ENCODE measurements at places on chromosomes 6 and 20.

DNA sequence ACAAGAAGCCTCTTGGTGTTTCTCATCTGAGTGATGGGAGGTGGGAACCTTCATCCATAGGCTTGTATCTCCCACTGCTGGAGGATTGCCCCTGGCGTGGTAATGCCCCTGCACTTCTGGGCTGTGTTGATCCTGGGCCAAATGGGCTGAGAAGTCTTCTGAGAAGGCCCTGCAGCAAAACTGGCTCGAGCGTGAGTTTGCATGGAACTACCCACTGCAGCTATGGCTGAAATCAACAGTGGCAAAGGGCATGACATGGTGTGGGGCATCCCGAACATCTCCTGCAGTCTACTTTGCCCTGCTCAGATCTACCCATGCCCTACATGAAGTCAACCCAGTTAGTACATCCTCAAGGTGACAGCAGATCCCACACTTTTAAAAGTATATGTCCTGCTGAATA, 130.6 kb downstream of the NRN1 start:
- H3K27me3 ChIP-seq: no peaks in the 10 kb centered on the region
- H3K4me3 ChIP-seq: no peak overlapping the region
- no peak for DNase-seq
- no peak overlapping the region for H3K27ac ChIP-seq
- peaks cover under 1% of the 10 kb centered on the region for H3K36me3 ChIP-seq

DNA sequence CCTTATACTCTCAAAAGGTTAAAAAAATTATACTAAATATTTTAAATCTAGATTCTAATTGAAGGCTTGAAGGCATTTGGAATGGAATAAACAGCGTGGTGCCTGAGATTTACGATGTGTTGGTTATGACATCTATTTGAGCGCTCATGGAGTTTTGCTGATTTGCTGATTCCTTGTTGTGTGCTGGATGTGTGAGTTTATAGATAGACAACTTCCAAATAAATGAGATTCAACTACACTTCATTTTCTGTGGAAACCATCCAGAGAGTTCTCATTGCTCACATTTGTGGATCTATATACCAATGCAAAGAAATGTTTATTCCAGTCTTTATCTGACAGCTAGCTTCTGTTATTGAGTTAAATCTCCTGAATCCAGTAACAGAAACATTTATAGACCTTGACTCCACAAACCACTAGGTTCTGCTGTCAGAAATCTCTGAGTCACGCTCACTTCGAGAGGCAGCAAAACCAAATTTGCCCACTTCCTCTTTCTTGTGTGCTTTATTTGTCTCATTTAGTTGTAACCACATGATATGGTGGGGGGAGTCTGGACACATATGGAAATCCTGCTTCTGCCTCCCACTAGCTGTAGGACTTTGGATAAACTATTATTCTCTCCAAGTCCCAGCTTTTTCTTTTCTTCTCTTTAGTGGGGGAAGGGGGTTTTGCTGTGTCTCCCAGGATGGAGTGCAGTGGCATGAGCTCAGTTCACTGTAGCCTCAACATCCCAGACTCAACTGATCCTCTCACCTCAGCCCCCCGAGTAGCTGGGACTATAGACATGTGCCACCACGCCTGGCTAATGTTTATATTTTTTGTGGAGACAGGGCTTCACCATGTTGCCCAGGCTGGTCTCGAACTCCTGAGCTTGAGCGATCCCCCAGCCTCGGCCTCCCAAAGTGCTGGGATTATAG, 54.5 kb downstream of the IPCEF1 start:
- H3K4me1 ChIP-seq: peaks cover 21% of the 10 kb centered on the region
- DNase-seq: no peak
- no peaks in the 10 kb centered on the region for H3K36me3 ChIP-seq
- H3K27ac ChIP-seq: no peak overlapping the region
- peaks cover 8% of the 10 kb centered on the region for H3K27me3 ChIP-seq

DNA sequence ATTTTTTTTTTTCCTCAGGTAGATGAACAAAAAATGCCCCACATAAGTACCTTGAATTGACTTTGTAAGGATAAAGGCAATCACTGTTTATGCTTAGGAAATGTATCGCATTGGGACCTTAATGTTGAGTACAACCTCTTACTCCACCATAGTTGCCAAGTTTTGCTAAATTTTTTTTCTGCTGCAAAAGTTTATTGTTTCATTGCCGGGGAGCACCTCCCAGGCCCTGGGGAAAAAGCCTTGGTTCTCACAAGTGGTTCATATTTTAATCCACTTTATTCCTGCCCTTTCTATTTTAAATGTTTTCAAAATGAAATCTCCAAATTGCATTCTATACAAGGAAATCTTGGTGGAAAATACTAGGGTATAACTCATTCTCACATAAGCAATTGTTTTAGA, 52.3 kb upstream of the UTRN start:
- H3K4me1 ChIP-seq: no peaks in the 10 kb centered on the region
- H3K27ac ChIP-seq: no peak overlapping the region
- no peak overlapping the region for H3K4me3 ChIP-seq
- no peak for DNase-seq
- H3K36me3 ChIP-seq: no peaks in the 10 kb centered on the region
- no peaks in the 10 kb centered on the region for H3K27me3 ChIP-seq

- no peaks in the 10 kb centered on the region for H3K4me1 ChIP-seq
- no peak overlapping the region for H3K4me3 ChIP-seq
- no peaks in the 10 kb centered on the region for H3K36me3 ChIP-seq
- H3K27ac ChIP-seq: no peak overlapping the region
Observed at GRCh38 chr6:99305021-99305554, 44.4 kb downstream of the FAXC start.

DNA sequence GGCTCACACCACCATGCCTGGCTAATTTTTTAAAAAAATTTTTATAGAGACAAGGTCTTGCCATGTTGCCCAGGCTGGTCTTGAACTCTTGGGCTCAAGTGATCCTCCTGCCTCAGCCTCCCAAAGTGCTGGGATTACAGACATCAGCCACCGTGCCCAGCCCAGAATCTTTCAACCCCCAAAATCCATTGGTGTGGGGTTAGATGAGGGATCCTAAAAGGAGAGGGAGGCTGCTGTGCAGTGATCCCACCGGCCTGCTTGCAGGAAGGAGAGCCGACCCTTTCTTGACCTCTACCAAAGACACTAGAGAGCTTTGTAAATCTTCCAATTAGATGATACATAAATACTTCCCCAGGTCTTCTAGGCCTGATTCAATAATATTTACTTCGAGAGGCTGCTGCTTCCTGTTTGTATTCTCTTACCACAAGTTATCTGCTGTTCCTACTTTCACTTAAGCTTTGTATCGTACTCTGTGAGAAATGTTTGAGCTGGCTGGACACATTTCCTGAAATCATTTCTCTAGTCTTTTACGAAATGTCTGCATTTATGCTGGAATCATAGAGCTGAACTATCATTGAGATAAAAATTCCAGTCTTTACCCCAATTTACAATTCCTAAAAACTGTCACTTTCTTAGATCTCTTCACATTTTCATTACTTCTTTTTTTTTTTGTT, 49.3 kb upstream of the IER3 start:
- H3K27me3 ChIP-seq: no peaks in the 10 kb centered on the region
- peaks cover 64% of the 10 kb centered on the region for H3K4me1 ChIP-seq
- H3K4me3 ChIP-seq: peak overlapping the region; percentile 61

DNA sequence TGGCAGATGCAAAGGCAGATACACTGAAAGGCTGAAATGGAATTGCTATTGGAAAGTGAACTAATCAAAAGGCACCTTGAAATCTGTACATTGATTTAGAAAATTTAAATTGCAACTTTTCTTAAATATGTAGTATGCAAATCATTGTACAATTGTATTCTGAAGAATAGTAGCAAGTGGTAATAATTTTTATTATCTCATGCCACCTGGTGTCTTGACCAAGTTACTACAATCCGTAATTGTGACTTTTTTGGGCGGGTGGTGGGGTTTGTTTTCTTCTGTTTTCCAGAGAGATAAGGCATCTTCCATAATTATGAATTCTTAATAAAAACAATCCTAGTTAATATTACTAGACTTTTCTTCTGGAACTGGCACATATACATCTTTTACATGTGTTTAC, 12.5 kb upstream of the BCKDHB start:
- peaks cover 2% of the 10 kb centered on the region for H3K27me3 ChIP-seq
- no peak for DNase-seq
- H3K4me3 ChIP-seq: no peak overlapping the region
- no peaks in the 10 kb centered on the region for H3K36me3 ChIP-seq

GRCh38 chr6:137107767-137108105, 63.0 kb upstream of the IL20RA start:
- H3K27me3 ChIP-seq: peaks cover 5% of the 10 kb centered on the region
- no peak for DNase-seq
- peaks cover 16% of the 10 kb centered on the region for H3K4me1 ChIP-seq
- no peak overlapping the region for H3K27ac ChIP-seq
- no peaks in the 10 kb centered on the region for H3K36me3 ChIP-seq

- H3K27ac ChIP-seq: no peak overlapping the region
- peaks cover 22% of the 10 kb centered on the region for H3K4me1 ChIP-seq
- peaks cover 29% of the 10 kb centered on the region for H3K27me3 ChIP-seq
- no peak for DNase-seq
Observed at GRCh38 chr20:43910564-43910963, 4.1 kb upstream of the TOX2 start.

- H3K4me3 ChIP-seq: no peak overlapping the region
- peaks cover 7% of the 10 kb centered on the region for H3K4me1 ChIP-seq
- H3K36me3 ChIP-seq: no peaks in the 10 kb centered on the region
- no peak overlapping the region for H3K27ac ChIP-seq
- no peaks in the 10 kb centered on the region for H3K27me3 ChIP-seq
Observed at GRCh38 chr6:40444811-40445210, 142.4 kb downstream of the LRFN2 start.

DNA sequence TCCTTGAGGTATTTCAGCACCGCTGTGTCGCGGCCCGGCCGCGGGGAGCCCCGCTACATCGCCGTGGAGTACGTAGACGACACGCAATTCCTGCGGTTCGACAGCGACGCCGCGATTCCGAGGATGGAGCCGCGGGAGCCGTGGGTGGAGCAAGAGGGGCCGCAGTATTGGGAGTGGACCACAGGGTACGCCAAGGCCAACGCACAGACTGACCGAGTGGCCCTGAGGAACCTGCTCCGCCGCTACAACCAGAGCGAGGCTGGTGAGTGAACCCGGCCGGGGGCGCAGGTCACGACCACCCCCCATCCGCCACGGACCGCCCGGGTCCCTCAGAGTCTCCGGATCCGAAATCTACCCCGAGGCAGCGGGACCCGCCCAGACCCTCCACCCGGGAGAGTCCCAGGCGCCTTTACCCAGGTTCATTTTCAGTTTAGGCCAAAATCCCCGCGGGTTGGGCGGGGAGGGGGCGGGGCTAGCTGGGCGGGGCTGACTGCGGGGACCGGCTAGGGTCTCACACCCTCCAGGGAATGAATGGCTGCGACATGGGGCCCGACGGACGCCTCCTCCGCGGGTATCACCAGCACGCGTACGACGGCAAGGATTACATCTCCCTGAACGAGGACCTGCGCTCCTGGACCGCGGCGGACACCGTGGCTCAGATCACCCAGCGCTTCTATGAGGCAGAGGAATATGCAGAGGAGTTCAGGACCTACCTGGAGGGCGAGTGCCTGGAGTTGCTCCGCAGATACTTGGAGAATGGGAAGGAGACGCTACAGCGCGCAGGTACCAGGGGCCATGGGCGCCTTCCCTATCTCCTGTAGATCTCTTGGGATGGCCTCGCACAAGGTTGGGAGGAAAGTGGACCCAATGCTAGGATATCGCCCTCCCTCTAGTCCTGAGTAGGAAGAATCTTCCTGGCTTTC, 693 bp downstream of the HLA-F start:
- H3K27ac ChIP-seq: peak overlapping the region; percentile 96
- peak; percentile 87 for DNase-seq
- peak overlapping the region; percentile 92 for H3K4me3 ChIP-seq
- H3K27me3 ChIP-seq: no peaks in the 10 kb centered on the region
- peaks cover 52% of the 10 kb centered on the region for H3K36me3 ChIP-seq
- peaks cover 62% of the 10 kb centered on the region for H3K4me1 ChIP-seq

- no peak overlapping the region for H3K27ac ChIP-seq
- H3K4me1 ChIP-seq: peaks cover 1% of the 10 kb centered on the region
- H3K36me3 ChIP-seq: peaks cover 2% of the 10 kb centered on the region
- no peak overlapping the region for H3K4me3 ChIP-seq
Observed at GRCh38 chr6:38508894-38509293, 130.8 kb downstream of the BTBD9 start.

DNA sequence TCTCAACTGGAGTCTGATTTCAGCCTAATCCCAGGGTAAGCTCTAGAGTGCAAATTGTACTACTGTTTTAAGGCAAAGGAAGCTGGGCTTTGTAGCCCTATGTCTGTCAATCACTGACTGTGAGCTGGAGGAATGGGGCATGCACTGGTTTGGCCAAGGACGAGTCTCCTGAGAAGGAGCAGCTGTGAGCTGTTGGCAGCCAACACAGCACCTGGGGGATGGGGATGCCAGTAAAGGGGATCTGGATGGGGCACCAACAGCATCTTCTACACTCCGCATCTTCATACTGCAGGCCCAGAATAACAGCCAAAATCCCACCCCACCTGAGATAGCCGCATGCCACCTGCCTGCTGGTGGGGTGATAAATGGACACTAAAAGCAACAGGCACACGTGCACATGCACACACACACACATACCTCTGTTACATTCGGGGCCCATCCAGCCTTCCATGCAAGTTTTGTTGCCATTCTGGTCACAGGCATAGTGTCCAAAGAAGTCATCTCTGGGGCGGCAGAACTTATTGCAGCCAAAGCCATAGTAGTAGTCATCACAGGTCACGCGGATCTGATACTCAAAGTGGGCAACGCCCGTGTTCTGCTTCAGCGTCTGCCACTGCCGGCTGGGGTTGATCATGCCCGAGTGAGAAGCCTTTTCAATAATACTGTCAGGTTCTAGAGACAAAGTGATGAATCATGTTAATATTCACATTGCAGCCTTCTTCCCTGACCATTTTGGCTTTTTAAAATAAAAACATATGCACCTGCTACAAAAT, 15.6 kb downstream of the JAG1 start:
- no peaks in the 10 kb centered on the region for H3K4me1 ChIP-seq
- H3K27ac ChIP-seq: no peak overlapping the region
- DNase-seq: no peak
- H3K27me3 ChIP-seq: peaks cover 59% of the 10 kb centered on the region
- no peaks in the 10 kb centered on the region for H3K36me3 ChIP-seq
- no peak overlapping the region for H3K4me3 ChIP-seq

DNA sequence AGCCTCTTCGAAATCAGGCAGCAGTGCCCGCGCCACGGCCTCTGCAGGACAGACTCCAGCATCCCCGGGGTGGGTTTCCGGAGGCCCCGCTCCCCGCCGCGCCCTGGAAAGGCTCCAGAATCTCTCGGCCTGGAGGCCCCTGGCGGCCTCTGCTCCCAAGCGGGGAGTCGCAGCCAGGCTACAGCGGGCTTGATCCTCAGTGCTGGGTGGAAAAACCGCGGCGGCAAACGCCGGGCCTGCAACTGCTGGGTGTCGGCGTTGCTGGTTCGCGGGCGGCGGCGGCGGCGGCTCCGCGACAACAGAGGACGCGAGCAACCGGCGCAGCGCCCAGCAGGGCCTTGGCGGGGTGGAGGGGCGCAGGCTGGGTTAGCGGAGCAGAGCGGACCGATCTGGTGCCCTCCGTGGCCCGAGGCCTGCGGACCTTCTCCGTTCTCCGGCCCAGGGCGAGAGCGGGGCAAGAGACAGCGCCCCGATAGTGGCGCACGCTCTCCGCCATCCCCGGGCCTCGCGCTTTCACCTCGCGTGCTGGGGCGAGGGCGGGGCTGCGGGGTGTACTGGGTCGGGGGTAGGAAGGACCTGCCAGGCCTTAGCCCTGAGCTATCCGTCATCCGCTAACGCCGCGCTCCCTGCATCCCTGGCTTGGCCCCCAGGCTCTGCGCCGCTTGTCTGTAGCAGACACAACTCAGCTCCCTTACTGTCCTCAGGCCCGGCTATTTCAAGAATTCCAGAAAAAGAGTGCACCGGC, 3.4 kb upstream of the ZNF292 start:
- peak; percentile 87 for DNase-seq
- peak overlapping the region; percentile 98 for H3K27ac ChIP-seq
- peaks cover 36% of the 10 kb centered on the region for H3K4me1 ChIP-seq
- no peaks in the 10 kb centered on the region for H3K27me3 ChIP-seq

- H3K27me3 ChIP-seq: peaks cover 64% of the 10 kb centered on the region
- DNase-seq: no peak
- H3K4me3 ChIP-seq: no peak overlapping the region
- H3K4me1 ChIP-seq: no peaks in the 10 kb centered on the region
Observed at GRCh38 chr20:2086177-2086979, 15.2 kb upstream of the STK35 start.
